Kidney glomerular epithelial cell (primary cell): ENCODE measurements at places on chromosomes 7 and 10.
A peak's percentile ranks its signal among the peaks of the same experiment; 100 is the strongest.

GRCh38 chr7:107394276-107394675 is 75.6 kb upstream of the GPR22 start:
- DNase-seq: no peak

DNA sequence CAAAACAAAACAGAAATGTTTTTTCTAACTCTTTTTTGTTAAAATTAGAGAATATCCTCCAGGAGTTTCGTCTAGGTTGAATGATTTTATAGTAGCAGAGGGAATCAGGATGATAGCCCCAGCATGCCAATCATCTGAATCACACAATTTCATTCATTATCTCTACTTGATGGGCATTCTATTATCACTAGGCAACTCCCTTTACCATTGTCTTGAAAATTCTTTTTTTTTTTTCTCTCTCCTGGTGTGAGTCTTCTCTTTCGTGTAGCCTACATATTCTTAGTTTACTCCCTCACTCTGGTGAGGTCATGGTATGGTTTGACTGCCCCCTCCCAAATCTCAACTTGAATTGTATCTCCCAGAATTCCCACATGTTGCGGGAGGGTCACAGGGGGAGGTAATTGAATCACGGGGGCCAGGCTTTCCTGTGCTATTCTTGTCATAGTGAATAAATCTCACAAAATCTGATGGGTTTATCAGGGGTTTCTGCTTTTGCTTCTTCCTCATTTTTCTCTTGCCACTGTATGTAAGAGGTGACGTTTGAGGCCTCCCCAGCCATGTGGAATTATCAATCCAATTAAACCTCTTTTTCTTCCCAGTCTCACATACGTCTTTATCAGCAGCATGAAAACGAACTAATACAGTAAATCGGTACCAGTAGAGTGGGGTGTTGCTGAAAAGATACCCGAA is 105.0 kb downstream of the OTUD1 start:
- DNase-seq: peak; percentile 89

DNA sequence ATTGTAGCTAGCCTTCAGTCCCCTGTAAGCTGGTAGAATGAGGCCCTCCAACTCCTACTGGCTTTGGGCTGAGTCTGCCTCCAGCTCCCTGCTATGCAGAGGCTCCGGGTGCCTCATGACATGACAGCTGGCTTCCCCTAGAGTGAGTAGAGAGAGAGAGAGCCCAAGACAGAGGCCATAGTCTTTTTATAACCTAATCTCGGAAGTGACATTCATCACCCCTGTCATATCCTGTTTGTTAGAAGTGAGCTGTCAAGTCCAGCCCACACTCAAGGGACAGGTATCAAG is 53.9 kb upstream of the CTBP2 start:
- DNase-seq: no peak

- DNase-seq: no peak
Measured at GRCh38 chr10:12377658-12378290, 28.4 kb downstream of the CAMK1D start.

DNA sequence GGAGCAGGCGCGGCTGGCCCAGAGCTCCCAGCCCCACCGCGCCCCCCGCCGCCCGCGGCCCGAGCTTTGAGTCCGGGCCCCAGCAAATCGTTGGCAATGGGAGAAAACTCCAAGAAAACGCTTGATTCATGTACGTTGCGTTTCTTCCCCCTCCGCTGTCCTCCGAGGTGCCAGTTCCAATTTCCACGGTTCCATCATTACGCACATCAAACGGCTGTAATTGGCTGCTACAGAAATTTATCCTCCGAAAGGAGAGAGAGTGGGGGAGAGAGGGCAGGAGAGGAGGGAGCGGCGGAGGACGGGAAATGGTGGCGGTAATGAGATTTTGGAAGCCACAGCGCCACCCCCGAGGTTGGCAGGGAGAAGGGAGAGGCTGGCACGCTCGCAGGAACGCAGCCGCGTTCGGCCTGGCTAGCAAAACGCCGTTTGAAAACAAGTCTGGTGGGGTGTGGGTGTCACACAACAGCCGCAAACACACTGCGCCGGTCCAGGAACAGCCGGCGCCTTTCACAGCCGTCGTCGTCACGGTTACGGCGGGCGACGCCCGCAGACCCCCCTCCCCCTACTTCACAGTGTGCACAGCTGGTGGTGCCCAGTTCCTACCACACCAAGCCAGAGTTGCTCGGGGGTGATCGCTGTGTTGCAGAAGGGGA is 57.5 kb downstream of the UNCX start:
- DNase-seq: no peak

DNA sequence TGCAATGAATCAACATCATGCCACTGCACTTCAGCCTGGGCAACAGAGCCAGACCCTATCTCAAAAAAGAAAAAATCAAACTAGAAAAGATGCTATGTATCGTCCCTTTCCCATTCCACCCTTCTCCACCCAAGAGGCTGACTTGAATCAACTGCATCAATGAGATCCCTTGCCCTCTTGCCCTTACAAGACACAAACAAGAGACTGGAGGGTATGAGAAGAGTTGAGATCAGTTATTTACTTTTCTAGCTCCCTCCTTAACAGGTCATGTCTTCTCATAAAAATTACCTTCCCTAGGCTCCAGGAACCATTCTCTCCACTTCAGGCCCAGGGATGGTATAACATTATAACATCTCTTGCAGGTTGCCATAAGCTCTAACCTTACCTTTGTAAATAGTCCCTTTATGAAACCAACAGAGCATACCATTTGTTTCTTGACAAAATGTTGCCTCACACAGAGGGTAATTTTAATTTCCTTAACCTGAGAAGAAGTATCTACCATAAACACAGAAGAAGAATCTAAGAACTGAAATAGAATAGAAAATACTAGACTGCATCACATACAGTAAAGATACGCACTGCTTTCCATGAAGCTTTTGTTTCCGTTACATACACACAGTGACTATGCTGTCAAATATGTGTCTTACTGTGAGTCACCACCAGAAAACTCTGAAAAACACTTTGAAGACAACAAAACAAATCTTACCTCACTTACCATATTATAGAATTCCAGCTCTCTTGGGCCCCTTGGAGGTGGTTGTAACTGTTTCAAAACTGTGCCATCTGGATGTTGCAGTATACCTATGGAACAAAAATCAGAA is 30.5 kb downstream of the IPMK start:
- DNase-seq: peak; percentile 84

- DNase-seq: no peak
Measured at GRCh38 chr7:50721160-50721559, 61.5 kb downstream of the GRB10 start.

GRCh38 chr7:36306222-36306621 is 83.4 kb upstream of the ANLN start:
- no peak for DNase-seq
